Tracheal epithelial cell (primary cell): ENCODE measurements at places on chromosomes 1 and 21. TPM values are rescaled to one million over a fixed set of nuclear protein-coding genes. Genes with fewer than 3 reads are reported as not detected.

TFF3 gene
- 0.24 TPM in 1 of 2 replicates, not detected in the other for total RNA-seq

REN gene
- not detected in 2 replicates for total RNA-seq

VCAM1 gene
- 0.21 and 37.8 TPM in 2 replicates for total RNA-seq

BCL10 gene
- total RNA-seq, result 35.4 and 35.7 TPM in 2 replicates

EFCAB7 gene
- 2.9 and 5.8 TPM in 2 replicates for total RNA-seq

SPRR2B gene
- total RNA-seq, result not detected in 2 replicates

NBPF6 gene
- total RNA-seq, result not detected in 2 replicates

TEDDM1 gene
- not detected in 2 replicates for total RNA-seq

CTSE gene
- 1.9 TPM in 1 of 2 replicates, not detected in the other for total RNA-seq

MROH7 gene
- 0.24 TPM in 1 of 2 replicates, not detected in the other for total RNA-seq

PDE9A gene
- total RNA-seq, result 2.2 and 2.6 TPM in 2 replicates

AMY1A gene
- not detected in 2 replicates for total RNA-seq

FNDC10 gene
- total RNA-seq, result 0.64 and 2.4 TPM in 2 replicates

CD1D gene
- total RNA-seq, result 0.96 and 3.8 TPM in 2 replicates

RXFP4 gene
- 0.24 TPM in 1 of 2 replicates, not detected in the other for total RNA-seq

PDC gene
- total RNA-seq, result not detected in 2 replicates

CD160 gene
- total RNA-seq, result under 0.01 TPM in 1 of 2 replicates, not detected in the other

TRIM58 gene
- total RNA-seq, result 0.24 TPM in 1 of 2 replicates, not detected in the other

COL16A1 gene
- 130 and 134 TPM in 2 replicates for total RNA-seq

HUNK gene
- total RNA-seq, result under 0.01 TPM in 1 of 2 replicates, not detected in the other

TMPRSS15 gene
- total RNA-seq, result not detected in 2 replicates

AADACL4 gene
- total RNA-seq, result not detected in 2 replicates

PRAMEF9 gene
- total RNA-seq, result not detected in 2 replicates

SH3D21 gene
- 3.2 and 7.0 TPM in 2 replicates for total RNA-seq

F13B gene
- total RNA-seq, result not detected in 2 replicates
